ENCODE measurements at places on chromosomes 1 and 21.

DNA sequence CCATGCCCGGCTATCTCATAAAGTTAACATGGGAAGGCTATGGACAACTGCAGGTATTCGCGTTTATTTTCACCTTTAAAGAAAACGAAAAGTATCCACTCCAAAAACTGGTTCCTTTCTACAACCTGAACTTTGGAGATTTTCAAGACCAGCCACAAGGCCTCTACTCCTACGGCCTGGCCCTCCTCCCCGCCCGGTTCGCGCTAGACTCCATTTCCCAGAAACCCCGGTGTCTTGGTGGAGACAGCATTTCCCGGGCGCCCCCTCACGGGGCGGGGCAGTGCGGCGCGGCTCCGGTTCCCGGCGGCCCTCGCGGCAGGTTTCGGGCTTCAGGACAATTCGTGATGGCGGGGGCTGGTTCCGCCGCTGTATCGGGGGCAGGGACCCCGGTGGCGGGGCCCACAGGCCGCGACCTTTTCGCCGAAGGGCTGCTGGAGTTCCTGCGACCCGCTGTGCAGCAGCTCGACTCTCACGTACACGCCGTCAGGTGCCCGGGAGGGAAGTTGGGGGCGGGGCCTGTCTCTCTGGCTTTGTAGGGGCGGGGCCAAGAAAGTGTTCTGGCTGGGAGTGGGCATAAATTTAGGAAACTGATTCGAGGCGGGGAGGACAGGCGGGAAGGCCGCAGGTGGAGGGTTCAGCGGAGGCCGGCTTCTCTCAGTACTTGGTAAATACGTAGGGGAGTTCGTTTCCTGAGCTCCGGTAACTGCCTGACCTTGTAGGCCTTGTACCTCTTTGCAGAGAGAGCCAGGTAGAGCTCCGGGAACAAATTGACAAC lies at the start of gene SNAPIN:
SNAPIN (plus strand) TSS at position 304 of the 775 bp plus-strand sequence; CDS start at position 345, 41 bp downstream.
- DNase-seq, result peak; percentile 73

DNA sequence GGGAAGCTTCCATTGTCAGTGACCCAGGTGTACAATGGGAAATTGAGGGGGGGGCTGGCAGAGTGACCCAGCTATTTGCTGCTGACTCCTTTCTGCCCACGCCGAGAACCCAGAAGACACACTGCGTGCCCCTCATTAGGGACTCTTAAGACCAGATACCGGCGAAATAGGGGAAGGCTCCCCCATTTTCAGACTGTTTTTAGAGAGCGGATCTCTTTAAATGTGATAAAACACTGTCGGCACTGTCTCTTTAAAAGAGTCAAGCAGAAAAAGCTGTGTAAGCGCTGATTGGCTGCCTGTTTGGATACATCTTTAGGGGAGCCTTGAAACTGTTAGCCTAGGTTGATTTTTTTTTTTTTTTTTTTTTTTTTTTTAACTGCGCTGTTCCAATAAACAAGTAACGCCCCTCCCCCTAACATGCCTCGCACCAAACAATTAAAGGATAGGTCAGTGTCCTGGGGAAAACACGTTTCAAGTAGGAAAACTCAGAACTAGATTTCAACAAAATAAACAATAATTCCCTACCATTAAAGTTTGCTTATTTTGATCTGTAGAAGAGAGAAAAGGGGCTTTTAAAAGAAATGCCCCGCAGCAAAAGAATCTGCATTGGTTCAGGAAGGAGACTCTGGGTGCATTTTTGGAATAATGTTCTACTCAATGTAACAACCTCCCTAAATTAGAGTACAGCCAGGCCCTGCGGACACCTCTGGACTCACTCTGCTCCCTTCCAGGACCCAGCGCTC lies 1.4 kb upstream of the SSBP3 start:
- peak; percentile 92 for DNase-seq

DNA sequence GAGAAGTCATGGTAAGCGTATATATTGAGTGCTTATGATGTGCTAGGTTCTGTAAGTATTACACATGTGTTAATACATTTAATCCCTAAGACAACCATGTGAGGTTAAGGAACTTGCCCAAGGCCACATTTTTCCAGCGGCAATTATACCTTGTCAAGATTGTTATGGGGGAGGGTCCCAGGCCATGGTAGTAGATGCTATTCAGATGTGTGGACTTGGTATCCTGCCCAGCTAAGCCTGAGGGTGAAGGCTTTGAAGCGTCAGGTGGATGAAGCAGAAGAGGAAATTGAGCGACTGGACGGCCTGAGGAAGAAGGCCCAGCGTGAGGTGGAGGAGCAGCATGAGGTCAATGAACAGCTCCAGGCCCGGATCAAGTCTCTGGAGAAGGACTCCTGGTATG lies 3.6 kb upstream of the TUFT1 start:
- no peak for DNase-seq

GRCh38 chr1:202133496-202133895 lies 10.8 kb downstream of the GPR37L1 start:
- DNase-seq, result no peak

GRCh38 chr1:113140588-113141446 lies 67.8 kb downstream of the LRIG2 start:
- DNase-seq, result peak; percentile 83

DNA sequence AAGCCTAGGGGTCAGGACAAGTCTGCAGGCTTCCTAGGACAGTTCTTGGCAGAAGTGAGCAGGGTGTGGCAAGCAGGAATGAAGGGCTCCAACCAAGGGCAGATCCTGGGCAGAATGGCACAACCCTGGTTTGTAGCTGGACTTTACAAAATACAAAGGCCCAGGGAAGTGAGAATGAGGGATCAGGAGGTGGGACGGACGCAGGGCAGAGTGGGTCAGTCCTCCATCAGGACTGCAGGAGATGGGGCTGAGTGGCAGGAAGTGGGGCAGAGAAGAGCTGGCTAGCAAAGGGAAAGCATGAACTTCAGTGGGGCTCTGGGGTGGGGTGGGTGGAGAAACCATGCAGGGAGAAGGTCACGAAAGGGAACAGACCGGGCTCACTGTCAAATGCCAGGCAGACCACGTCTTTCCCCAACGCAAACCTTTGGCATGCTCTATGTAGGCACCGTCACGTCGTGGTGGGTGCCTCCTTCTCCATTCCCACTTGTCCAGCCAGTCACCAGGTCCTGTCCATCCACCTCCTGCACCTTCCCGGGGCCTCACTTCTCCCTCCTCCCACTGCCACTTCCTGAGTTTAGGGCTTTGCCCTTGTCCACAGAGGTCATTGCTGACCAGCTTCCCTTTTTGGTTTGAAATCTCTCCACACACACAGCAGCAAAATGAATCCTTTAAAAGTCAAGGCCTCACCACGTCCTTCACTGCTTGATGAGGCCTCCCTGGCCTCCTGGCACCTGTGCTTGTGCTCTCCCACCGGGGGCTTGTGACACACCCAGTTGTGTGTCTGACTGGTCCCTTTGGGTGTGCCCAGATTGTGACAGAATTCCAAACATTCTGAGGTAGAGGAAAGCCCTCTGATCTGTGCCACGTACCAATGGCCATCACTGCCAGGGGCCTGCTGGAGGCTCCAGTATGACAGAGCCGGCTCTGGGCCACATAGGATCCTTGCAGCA lies 8.7 kb upstream of the CLDN19 start:
- no peak for DNase-seq

DNA sequence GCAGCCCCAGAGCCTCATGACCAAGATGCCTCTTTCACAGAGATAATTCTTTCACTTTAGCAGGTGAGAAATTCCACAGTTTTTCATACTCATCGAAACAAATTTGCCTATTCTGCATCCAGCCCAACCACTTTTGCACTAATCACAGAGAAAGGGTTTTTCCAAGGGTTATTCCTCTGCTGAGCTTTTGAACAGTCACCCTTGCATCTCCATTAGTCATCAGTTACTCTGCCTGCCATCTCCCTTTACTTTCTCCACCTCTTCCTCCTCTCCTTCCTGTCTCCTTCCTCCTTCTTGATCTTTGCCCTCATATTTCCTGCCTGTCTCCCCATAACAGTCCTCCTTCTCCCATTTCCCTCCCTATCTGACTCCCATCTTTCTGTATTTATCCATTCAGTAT lies 43.9 kb downstream of the FH start:
- DNase-seq, result no peak

DNA sequence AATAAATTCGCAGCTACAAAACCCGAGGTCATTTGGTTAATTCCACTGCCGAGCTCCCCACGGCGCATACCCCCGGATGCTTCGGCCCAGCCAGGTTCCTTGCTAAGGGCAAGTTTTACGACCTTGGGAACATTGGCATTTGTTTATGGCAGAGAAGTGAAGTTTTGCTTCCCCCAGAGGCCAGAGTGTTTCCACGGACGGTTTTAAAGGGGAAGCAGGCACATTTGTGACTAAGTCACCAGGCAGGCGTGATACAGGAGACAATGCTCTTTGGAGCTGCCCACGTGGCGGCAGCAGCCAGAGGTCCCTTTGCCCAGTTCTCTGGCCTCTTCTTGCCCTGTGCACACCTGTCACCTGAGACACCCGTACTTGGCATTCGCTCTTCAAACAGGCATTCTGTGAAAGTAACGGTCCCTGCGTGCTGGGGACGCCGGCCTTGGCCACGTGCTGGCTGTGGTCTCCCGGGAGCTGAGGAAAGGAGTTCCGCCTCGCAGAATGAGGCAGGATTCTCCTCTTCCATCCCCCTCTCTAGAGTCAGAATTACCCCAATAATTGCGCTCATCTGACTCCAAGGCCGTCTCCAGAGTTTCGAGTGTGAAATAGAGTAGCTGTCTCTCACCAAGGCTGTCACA lies 138.3 kb downstream of the PRDM16 start:
- DNase-seq, result no peak

DNA sequence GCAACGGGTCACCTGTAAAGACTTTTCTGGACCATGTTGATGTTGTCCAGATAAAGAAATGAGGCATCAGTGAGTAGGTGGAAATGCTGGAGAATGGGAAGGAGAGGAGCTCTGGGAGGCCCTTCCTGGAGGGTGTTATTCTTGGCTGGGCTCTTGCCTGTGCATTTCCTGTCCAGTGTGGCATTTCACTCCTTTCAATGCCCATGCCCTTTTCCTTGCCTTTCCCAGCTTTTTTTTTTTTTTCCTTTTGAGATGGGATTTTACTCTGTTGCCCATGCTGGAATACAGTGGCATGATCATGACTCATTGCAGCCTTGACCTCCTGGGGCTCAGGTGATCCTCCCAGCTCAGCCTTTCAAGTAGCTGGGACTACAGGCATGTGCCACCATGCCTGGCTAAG lies 11.8 kb downstream of the NOS1AP start:
- no peak for DNase-seq

DNA sequence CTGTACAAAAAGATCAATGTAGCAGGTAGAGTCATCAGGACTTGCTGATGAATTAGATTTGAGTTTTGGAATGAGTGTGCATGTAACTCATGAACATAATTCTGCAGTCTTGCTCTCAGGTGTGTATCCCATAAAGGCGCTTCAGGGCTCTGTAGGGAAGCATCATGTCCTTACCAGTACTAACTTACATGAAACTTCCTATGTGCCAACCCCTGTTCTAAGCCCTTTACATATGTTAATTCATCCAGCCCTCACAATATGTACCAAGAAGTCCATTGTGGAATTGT lies 2.1 kb upstream of the FCRLB start:
- DNase-seq, result no peak

GRCh38 chr1:18015719-18016118 lies 91.9 kb upstream of the IGSF21 start:
- DNase-seq, result peak; percentile 62

DNA sequence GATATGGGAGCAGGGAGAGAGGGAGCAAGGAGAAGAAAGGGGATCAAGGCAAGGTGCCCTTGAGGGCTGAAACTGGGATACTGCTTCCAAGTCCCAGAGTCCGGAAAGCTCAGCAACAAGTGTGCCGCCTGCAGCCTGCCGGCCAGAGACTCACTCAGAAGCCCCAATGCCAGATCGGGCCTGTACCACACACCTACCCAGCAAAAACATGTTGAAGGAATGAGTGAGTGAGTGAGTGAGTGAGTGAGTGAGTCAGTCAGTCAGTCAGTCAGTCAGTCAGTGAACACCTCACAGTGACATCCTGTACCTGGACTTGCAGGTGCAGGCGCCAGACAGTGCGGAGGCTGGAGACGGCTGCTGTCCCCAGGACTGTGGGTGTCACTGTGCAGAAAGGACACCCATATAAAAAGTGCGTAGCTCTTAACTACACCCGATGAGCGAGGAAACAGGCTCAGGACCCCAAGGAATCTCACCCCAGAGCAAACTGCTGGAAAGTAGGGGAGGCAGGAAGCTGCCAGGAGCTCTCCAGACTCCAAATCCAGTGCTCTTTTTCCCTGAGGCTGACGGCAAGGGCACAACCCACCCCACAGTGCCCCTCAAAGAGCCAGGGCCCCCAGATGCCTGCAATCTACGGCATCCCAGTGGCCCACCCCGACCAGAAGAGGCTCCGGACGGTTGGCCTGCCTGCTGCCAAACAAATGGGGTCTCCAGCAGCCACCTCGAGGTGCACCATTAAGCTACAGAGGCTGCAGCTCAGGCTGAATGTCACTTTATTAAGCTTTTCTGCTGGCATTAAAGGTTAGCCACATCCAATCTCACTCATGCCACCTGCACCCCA lies 261.7 kb downstream of the NPHP4 start:
- DNase-seq, result no peak

GRCh38 chr1:44034423-44034822 lies 3.2 kb upstream of the SLC6A9 start:
- no peak for DNase-seq

DNA sequence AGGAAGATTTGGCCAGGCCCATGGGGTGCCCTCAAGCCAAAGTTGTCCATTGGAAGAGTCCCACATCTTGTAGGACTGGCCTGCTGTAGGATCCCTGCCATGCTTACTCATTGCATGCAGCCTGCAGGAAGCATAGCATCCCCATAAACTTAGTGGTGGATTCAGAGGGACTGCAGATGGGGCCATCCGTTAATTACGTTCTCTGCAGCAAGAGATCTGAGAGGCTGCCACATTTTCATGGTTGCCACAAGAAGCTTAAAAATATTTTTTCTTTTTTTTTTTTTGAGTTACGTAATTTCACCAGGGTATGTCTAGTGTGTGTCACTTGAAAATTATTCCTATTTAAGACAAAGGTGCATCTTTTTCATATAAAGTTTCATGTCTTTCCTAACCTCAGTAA lies 329.7 kb upstream of the USP24 start:
- no peak for DNase-seq

- peak; percentile 71 for DNase-seq
Observed at GRCh38 chr1:186745531-186746146, 65.4 kb upstream of the PTGS2 start.

DNA sequence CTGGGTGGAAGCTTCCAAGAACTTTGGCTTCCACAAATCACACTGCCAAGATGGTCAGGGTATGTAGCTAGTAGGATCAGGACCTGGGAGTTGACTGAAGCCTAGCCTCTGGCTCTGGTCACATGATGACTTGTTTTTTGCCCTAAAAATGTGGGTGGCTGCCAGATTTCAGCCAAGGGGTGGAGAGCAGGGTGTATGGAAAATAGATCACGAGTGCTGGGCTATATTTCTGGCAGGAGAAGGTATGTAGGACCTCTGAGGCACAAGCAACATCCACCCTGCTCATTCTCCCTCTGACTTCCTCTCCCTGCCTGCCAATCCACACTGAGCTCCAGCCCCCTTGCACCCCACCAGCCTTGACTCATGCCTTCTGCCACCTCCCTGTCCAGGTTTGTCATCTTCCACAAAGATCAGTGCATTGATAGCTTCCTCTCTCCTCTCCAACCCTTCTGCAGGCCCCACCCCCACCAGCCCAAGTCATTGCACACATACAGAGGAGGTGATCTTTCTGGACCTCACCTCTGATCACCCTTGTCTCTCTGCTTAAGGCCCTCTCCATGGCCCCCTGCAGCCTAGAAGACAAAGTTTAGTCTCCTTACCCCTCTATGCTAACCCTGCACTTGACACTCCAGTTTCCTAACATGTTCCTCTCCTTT lies 8.3 kb upstream of the CYP4B1 start:
- no peak for DNase-seq
